Foreskin keratinocyte (primary cell): ENCODE measurements at places on chromosomes 6 and 20.

- peak; percentile 61 for DNase-seq
Observed at GRCh38 chr20:38001173-38001875, 31.9 kb downstream of the TTI1 start.

DNA sequence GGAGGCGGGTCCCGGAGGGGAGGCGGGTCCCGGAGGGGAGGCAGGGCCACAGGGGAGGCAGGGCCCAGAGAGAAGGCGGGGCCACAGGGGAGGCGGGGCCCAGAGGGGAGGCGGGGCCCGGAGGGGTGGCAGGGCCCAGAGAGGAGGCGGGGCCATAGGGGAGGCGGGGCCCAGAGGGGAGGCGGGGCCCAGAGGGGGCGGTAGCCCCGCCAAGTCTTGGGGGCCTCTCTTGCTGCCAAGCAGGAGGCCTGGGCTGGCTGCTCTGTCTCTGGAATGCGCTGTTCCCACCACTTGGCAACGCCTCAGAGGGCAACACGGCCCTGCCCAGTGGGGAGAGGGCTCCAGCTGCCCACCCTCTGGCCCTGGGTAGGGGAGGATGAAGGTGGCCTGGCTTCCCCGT lies 80.5 kb downstream of the YTHDF1 start:
- no peak for DNase-seq

DNA sequence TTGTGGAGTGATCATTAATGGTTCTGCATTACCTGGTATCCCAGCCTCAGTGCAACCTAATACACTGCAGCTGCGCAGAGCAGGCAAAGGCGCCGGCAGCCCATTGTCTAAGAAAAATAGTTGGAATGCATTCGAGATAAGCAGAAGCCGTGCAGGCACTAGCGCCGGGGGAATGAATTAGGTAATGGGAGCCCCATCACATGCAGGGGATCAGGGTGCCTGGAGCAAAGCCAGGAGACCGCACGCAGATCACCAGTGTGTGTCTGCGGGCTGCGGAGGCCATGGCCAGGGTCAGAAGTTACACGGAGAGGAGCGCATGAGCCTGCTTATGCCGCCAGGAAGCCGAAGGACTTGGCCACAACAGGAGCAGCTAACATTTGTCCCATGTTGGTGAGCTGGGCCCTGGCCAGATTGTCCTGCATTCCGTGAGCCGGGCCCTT lies 156.8 kb downstream of the DLL1 start:
- no peak for DNase-seq

- no peak for DNase-seq
Observed at GRCh38 chr6:138267971-138268895, 49.9 kb upstream of the PBOV1 start.

DNA sequence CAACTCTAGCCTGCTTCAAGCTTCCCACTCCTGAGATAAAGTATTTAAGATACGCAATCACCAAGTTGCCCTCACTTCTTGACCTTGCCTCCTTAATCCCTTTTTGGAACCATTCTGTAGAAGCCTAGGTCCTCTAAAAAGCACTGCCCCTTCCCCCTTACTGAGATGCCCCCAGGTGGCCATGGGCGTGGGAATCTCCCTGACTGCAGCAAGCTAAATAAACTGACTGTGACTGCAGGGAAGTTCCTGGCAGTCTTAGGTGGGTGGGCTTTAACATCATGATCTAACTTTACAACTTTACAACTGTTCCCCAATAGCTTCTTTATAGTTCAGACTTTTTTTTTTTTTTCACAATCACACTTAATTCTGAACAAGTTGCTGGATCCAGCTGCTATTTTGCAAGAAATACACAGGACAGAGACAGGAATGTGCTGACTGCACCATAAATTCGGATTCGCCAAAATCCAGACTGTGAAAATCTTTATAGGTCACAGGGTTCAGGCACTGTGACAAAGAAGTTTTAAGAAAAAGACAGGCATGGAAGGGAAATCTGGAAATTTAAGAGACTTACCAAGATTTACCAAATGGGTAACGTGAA lies 344.2 kb upstream of the SULF2 start:
- DNase-seq: no peak

DNA sequence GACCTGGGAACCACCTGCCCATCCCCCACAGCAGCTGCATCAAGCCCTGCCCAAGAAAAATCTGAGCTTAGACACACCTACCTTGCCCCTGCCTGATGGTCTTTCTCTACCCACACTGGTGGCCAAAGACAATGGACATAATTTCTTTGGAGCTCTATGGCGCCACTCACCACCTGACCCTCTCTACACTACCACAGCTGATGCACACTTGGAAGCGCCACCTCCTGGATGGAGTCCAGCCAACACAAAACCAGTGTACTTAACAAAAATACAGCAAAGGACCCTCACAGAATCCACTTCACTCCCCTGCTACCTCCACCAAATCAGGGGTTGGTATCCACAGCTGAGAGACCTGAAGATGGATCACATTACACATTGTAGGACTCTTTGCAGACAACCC lies 39.7 kb upstream of the CLVS2 start:
- no peak for DNase-seq

DNA sequence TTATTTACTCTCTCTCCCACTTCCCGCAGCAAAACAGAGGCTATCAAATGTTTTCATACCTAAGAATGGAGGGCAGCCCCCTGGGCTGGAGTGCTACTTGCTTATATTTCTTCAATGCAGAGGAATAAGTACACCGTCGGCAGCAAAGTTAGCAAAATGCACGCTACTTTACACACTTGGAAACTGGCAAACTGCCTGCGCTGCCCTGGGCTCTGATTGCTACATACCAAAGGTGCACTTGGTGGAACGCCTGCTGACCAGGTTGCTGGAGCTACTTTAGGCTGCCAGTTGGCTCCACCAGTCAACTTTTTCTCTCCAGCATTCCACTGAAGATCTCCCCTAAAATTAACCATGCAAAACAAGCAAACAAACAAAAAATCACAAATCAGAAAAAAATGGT lies 62.4 kb downstream of the PRSS35 start:
- no peak for DNase-seq

- DNase-seq: no peak
Observed at GRCh38 chr6:149342525-149342924, 25.0 kb downstream of the TAB2 start.

DNA sequence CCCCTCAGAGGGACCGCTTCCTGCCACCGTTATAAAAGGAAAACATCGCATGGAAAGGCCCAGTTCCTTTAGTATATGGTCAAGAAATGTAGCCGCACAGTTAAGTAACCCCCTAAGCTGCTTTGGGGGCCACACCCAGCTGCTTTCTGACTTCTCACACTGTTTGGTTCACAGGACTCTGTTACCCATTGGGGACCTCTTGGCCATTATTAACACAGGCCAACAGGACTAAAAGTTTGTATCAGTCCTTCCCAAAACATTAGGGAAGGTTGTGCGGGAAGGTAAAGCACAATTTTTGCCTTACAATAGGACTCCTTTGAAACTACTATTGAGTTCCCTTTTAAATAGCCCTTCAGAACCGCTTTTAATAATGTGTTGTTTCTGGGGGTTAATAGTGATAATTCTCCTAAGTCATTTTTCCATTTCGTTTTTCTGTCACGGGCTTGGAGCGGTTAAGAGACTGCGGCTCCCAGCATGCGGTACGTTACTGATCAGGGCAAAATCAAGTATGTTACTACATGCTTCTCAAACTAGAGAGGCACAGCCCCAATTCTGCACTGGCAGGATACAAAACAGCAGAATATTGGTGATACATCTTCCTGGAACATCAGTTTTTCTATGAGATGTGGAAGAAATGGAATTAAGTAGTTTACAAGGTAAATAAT lies 668 bp upstream of the RPP40 start:
- DNase-seq: no peak

DNA sequence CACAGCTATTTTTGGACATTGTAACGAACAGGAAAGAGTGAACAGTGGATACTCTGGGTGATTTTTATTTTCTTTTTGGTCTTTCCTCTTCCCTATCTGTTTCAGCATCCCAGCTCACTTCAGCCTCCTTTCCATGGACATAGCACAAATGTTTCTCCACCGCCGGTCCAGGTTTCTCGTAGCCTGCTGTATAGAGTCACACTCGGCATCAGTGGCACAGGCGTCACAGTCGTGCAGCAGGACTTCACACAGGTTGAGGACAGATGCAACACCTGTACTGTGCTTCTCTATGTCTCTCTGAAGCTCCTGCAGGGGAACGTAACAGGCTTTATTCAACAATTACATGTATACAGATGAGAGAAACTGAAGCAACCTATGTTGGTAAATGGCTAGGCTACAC lies 348.3 kb downstream of the ESR1 start:
- DNase-seq: no peak

- DNase-seq: no peak
Observed at GRCh38 chr20:62236200-62236599, 2.1 kb upstream of the OSBPL2 start.

DNA sequence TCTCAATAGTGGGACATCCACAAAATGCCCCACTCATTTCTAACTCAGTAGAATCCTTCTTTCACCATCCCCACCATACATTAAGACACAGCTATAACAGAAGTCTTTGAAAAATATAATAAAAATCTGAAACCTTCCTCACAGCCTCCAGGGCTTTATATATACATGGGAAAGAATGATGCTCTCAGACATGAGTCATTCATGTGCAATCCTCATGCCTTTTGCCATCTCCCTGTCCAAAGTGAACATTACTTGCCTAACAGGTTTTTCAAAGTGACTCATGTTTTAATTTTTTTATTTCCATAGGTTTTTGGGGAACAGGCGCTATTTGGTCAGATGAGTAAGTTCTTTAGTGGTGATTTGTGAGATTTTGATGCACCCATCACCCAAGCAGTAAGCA lies 162.7 kb downstream of the RALGAPA2 start:
- DNase-seq: peak; percentile 97

DNA sequence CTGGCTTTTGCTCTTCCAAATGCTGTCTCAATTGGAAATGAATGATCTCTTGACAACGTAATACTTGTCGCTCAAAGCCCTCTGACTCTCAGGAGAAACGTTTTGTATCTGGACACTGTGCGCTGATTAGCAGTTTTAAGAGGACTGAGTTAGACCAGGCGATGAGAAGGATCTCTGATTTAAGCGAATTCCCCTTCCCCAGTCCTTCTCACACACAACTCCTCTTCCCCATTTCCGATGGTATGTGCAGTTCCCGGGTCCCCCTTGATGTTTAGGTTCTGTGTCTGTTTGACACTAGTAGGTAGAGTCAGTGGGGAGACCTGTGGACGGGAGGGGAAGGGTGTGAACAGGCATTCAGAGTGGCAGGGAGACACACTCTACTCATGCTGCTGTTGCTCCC lies 2.5 kb downstream of the ZDHHC14 start:
- DNase-seq: no peak
